ENCODE measurements at places on chromosomes 6 and 20. TPM values are rescaled to one million over a fixed set of nuclear protein-coding genes. Genes with fewer than 3 reads are reported as not detected.

TMEM151B gene
- not detected for total RNA-seq

SYNDIG1 gene
- 2.6 TPM for total RNA-seq

BTNL2 gene
- total RNA-seq, result not detected

ASCC3 gene
- total RNA-seq, result 57.9 TPM

DNA sequence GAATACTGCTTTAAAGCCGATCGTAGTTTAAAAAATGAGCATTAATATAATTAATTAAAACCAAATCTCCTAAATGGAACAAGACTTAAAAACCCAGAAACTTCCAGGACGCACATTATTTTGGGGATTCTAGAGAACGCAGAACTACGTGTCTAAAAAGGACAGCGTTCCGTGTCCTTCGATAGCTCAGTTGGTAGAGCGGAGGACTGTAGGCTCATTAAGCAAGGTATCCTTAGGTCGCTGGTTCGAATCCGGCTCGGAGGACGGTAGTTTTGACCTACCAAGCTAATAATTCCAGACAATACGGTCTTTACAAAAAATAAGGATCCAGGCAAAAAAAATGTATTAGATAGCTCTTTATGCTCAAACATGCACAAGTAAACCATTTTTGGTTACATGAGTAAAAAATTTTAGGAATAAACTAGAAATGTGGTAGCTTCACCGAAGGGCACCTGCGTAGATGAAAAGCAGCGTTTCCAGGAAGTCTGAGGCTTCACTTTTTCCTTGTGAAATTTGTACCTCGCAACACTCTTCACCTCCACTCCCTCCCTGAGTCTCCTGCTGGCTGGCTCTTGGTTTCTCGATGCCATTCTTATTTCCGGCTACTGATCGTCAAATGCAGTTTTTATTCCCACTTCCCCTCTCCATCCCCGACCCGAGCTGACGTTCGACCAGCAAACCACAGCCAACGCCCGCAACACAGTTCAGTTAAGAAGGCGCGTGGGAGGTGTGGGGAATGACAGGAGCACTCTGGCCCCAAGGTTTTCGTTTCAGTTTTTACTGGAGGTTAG lies 19.6 kb upstream of the ABT1 start:
- peak; percentile 78 for DNase-seq

GRCh38 chr20:3406481-3407039 lies 909 bp downstream of the DNAAF9 start:
- peak; percentile 47 for DNase-seq

GRCh38 chr20:5539691-5540090 lies 210.5 kb upstream of the SHLD1 start:
- no peak for DNase-seq

DNA sequence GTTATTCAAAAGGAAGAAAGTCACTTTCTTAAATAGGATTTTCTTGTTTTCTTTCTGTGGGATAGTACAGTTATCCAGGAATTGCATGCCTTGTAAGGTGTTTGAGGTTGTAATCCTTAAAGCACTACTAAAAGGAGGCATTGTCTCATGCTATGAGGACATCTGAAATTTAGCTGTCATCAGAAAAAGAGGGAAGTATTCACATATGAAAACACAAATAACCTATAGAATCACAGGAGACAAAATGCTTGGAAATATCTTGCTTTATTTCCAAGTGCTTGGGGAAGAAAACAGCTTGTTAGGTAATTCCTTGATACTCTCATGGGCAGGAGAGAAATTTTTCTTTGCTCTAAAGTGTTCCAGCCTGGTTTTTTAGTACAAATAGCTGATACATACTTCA lies 40.1 kb downstream of the HECA start:
- no peak for DNase-seq

DNA sequence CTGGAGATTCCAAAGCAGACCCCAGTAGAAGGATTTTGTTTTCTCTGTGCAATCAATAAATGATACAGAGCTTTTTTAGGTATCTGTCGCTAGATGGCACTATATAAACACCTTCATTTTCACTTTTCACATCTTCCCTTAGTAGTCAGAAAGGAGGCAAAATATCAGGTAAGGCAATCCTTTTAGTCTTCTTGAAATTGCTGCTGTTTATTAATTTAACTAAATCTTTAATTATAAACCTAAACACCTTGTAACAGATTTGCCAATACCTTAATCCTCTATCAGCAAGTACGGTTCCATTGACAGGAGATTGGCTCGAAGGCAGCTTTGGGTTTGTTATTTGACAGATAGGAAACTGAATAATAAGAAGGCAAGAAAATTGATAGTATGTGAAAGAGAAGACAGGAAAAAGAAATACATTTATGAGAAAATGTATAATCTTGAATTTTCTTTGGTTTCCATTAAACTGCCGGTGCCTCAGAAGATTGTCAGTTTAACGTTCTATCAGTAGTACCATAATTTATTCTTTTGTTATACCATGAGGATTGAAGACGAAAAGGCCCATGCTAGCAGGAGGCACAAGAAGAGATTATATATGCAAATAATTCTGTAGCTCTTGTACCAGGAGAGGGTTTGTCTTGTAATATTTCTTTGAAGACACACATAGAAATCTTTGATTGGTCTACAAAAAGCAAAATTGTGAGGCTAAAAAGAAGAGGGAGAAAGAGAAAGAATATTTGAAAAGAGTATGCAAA lies 23.5 kb upstream of the IBTK start:
- peak; percentile 64 for DNase-seq

- DNase-seq, result no peak
These were observed 50.0 kb downstream of the SCAF8 start for GRCh38 chr6:154783229-154783628.

DNA sequence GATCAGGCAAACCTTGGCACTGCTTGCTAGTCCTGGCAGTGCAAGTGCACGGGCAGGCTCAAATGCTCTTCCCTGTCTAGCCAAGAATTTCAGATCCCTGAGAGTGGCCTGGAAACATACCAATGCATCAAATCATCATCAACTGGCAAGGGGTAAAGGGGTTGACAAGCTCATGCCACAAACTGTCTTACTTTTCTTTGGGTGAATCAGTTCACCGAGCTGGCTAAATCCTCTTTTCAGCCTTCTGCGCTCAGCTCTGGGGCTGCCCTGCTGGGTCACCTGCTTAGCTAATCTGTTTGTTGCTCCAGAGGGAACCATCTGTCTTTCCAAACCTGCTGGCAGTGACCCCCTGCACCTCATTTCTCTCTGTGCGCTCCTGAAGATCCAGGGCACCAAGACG lies 59.5 kb downstream of the LYRM4 start:
- no peak for DNase-seq

DNA sequence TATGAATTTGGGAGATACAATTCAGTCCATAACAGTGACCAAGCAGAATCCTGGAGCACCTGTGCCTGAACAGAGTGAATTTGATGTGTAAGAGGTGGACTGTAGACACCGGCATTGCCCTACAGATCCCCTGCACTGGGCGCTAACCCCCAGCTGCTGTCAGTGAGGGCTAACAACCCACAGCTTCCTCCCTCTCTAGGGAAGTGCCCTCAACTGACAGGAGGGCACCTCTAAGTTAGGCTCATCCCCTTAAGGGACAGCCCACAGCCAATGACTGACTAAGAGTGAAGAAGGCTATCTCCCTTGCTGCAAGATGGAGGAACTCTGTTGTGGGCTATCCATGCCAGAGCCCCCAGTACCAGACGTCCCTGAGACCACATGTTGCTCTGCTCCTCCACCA lies 15.3 kb upstream of the BPIFB1 start:
- DNase-seq, result no peak

DNA sequence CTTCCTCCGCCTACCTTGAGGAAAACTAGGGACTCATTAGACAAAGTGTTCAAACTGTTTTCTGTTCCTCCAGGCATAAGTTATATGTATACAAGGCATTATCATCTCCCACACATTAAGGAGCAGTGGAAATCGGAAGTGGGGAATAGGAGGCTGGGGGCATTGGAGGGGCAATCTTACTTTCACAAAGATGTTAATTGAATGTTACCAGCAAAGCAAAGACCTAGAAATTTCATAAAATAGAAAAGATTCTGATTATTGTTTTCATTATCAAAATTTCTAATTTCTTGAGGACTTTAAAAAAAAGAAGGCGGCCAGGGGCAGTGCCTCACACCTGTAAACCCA lies 501.7 kb upstream of the JARID2 start:
- DNase-seq, result no peak

- DNase-seq, result peak; percentile 96
These were observed 96.3 kb downstream of the FOXF2 start for GRCh38 chr6:1485678-1486077.

DNA sequence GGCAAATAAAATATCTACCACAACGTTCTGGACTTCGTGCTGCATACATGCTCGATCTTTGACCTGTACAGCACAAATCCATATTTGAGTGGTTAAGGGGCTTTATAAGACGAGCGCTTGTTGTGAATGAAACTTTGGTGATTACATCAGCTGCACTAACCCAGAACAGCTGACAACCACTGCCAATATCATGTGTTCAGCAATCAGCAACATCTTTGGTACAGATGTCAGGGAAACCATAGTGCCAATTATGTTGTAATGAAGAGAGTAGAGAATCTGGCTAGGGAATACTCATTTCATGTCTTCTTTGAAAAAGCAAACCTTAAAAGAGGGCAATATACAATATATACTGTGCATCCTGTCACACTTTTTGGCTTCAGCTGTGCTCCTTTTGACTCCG lies 188.6 kb upstream of the NT5E start:
- peak; percentile 27 for DNase-seq

DNA sequence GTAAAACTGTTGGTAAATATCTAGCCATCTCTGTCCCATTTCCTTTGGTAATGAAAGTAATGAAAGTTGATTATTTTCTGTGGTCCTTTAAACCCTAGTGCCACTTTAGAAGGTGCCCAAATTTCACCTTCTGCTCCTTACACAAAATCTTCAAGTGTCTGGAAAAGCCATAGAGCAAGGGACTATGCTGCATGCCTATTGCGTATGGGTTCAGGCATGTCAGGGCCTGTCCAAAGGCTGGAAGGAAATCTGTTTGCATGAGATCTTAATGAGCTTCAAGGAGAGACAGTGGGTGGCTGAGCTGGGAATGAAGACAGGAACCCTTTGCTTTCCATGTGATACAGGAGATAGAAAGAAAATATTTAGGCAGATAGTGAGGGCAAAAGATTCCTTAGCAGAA lies 66.6 kb upstream of the CCN6 start:
- no peak for DNase-seq

DNA sequence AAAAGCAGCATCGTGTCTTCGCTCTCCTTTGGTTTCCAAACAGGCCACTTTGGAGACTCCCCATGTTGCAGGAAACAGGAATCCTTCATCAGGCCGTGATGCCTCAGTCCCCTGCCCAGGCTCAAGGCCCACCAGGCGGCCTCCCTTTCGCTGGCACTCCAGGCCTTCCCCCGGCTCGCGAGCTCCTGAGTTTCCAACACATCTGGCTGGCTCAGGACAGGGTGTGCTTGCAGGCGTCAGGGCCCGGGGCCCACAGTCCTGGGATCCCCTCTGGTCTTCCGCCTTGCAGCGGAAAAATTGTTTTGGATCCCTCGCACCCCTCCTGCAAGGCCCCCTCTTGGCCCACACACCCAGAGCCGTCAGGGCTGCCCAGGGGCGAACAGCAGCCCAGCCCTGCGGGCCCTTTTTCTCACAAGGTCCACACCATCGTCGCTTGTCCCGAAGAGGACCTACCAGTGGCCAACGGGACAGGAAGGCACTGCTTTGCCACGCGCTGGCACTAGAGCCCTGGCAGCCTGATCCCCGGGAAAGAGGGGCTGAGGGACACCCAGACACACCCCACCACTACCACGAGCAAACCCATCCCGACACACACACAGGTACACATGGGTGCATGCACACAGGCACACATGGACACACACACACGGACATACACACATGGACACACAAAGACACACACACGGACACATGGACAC lies 1930.9 kb upstream of the DEFB115 start:
- DNase-seq, result no peak

GRCh38 chr6:129946439-129947140 lies 71.8 kb upstream of the L3MBTL3 start:
- no peak for DNase-seq

DNA sequence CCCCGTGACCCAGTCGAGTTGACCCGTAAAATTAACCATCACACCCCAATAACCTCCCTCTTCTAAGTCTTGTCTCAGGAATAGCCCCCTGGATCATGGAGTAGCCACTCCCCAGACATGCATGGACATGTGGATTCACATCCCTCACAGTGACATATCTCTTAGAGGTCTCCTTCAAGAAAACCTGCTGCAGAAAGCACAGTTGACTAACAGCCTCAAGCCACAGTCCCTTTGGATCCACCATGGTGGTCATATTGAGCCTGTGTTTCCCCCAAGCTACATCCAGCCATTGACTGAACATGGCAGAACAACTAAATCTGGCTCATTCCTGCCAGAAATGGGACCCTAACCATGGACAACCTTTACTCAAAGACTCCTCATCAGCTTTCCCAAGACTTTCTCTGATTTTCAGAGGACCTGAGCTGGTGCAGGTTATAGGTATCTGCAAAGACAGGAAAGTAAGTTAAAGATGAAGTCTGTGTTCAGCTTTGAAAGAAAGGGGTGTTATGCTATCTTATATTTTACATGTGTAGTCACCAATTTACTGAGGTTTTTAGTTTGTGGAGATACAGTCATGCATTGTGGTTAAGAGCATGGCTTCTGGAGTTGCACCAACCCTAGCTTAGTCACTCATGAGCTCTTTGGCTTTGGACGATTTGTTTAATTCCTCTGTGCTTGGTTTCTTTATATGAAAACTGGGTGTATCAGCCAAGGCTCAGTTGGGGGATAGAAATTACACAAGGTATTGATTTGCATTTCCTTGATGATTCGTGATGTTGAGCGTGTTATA lies 219.1 kb downstream of the MYLK4 start:
- peak; percentile 90 for DNase-seq

- peak; percentile 81 for DNase-seq
These were observed 106.5 kb upstream of the GMDS start for GRCh38 chr6:2351807-2352431.

DNA sequence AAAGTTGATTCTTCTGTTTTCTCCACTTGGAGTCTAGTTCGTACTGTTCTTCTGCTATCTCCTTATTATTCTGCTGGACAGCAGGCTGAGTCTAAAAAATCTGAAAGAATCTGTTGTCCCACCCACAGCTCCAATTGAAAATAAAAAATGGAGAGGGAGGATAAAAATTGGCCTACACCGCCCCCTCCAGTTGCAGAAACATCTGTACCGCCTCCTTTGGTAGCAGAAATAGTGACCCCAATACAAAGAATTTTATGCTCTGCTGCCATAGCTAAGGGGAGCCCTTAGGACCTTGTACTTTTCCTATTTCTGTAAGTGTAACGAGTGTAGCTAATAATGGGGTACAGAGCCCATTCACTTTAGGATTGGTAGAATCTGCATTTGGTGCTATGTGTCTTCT lies 4.9 kb upstream of the FKBP1A start:
- no peak for DNase-seq

GRCh38 chr6:122495612-122496011 lies 24.0 kb upstream of the SERINC1 start:
- DNase-seq, result no peak

GRCh38 chr20:64083378-64083803 lies 807 bp downstream of the LKAAEAR1 start:
- peak; percentile 85 for DNase-seq

- peak; percentile 35 for DNase-seq
These were observed 100.5 kb downstream of the EYA4 start for GRCh38 chr6:133341607-133342158.

GRCh38 chr6:31083742-31084354 lies 28.5 kb downstream of the C6orf15 start:
- peak; percentile 77 for DNase-seq
